Stomach (tissue), 19 donors: ENCODE measurements at places on chromosomes 13 and 19.

DNA sequence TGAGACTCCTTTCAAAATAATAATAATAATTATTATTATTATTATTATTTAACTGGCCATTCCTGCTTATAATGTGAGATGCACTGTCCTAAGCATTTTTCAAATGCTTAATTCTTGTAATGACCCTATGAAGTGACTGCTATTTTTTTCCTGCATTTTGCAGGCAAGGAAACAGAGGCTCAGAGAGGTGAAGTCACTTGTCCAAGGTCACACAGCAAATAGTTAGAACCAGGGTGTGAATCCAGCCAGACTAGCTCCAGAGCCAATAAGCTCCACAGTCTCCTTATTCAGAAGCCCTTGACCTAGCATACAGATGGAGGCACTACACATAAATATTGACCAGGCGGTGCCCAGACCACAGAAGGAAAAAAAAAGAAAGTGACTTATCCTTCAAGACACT lies 77.5 kb upstream of the CACNA1A start:
- H3K27ac ChIP-seq = no peak overlapping the region
- no peaks in the 10 kb centered on the region for H3K36me3 ChIP-seq
- DNase-seq = no peak
- H3K4me3 ChIP-seq = no peak overlapping the region
- H3K27me3 ChIP-seq = no peaks in the 10 kb centered on the region

DNA sequence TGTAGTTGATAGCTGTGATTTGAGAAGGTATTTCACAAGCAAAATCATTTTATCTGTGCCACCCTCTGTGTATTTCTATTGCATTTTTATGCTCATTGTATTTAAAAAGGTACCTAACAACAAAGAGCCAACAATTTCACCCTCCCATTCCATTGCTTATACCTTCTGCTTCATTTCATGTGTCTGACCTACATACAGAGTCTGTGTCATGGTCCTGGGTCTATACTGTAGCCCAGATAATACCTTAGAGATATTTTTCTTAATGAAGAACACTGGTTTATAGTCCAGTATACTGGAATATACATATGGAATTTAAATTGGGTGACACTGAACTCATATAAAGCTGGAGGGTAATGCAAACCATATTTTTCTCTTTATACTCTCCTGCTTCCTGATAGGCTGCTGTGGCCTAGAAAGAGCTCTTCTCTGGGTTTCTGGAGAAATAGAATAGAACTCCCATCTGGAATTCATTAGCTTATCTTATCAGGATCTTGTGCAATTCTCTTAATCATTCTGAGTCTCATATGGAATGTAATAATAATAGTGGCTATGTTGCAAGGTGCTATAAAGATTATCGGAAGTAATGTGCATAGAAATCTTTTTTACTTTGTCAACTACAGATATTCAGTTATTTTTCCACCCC lies 31.8 kb upstream of the SPART start:
- H3K27ac ChIP-seq = no peak overlapping the region
- DNase-seq = no peak
- no peak overlapping the region for H3K4me3 ChIP-seq
- no peaks in the 10 kb centered on the region for H3K27me3 ChIP-seq
- H3K4me1 ChIP-seq = no peaks in the 10 kb centered on the region

DNA sequence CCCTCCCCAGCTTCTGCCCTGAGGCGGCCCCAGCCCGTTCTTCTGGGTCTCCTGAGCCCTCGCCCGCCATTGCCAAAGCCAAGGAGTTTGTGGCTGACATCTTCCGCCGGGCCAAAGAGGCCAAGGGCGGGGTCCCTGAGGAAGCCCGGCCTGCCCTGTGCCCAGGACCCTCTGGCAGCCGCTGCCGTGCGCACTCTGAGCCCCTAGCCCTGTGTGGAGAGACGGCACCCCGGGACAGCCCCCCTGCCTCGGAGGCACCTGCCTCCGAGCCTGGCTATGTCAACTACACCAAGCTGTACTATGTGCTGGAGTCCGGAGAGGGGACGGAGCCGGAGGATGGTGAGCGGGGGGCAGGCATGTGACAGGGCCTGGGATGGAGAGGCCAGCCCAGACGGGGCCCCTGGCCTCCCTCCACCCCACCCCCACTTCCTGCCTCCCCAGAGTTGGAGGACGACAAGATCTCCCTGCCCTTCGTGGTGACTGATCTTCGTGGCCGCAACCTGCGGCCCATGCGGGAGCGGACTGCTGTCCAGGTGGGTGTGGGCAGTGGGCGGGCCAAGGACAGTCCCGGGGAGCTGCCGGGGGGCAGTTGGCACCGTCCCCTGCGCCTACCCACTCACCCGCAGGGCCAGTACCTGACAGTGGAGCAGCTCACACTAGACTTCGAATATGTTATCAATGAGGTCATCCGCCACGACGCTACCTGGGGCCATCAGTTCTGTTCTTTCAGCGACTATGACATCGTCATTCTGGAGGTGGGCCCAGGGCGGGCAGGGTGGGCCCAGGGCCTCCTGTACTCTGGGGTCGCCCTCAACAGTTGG lies 7.0 kb downstream of the DCAF15 start:
- peaks cover 63% of the 10 kb centered on the region for H3K36me3 ChIP-seq
- no peak for DNase-seq
- H3K27me3 ChIP-seq = no peaks in the 10 kb centered on the region

DNA sequence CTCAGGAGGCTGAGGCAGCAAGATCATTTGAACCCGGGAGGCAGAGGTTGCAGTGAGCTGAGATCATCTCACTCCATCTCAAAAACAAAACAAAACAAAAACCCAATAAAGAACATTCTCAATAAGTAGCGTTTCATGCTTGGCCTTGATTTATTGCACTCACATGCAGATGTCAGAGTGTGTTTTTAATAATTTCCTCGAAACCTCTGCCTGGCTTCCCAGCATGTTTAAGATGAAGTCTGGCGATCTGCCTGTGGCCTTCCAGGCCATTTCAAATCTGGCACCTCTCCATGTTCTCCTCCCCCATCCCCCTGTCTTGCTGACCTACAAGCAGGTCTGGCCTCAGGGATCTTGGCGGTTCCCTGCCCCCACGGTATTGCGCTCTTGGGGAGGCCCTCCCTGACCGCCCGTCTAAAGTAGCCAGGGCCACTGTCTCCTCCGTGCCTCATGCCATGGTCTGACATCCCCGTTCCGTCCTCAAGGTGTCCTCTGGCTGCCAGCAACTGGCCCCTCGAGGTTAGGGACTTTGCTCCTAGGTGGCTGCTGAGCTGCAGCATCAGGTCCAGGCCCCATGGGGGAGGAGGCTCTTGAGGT lies 1.6 kb downstream of the WDR88 start:
- H3K36me3 ChIP-seq = peaks cover 38% of the 10 kb centered on the region
- H3K4me1 ChIP-seq = no peaks in the 10 kb centered on the region
- no peak for DNase-seq
- H3K4me3 ChIP-seq = no peak overlapping the region

GRCh38 chr19:38739440-38740256 lies 4.6 kb downstream of the CAPN12 start:
- peaks cover 24% of the 10 kb centered on the region for H3K4me1 ChIP-seq
- no peak overlapping the region for H3K4me3 ChIP-seq
- H3K27ac ChIP-seq = no peak overlapping the region
- no peak for DNase-seq

DNA sequence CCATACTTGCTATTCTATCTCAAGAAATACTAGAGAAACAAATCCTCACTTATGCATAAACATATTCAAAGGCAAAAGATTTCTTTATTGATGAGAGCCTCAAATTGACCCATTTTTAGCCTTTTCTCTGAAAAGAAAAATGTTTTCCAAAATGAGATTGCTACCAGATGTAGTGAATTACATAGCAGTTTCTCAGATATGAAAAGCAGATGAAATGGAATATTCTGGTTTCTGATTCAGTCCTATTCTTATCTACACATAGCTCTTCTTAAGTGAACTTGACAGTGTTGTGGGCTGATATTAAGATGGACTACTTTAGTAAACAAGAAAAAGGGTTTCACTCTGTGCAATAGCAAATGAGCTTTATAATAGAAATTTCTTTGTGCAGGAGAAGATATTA lies 183.5 kb downstream of the DNAJC15 start:
- no peak overlapping the region for H3K4me3 ChIP-seq
- H3K36me3 ChIP-seq = no peaks in the 10 kb centered on the region
- no peak for DNase-seq

DNA sequence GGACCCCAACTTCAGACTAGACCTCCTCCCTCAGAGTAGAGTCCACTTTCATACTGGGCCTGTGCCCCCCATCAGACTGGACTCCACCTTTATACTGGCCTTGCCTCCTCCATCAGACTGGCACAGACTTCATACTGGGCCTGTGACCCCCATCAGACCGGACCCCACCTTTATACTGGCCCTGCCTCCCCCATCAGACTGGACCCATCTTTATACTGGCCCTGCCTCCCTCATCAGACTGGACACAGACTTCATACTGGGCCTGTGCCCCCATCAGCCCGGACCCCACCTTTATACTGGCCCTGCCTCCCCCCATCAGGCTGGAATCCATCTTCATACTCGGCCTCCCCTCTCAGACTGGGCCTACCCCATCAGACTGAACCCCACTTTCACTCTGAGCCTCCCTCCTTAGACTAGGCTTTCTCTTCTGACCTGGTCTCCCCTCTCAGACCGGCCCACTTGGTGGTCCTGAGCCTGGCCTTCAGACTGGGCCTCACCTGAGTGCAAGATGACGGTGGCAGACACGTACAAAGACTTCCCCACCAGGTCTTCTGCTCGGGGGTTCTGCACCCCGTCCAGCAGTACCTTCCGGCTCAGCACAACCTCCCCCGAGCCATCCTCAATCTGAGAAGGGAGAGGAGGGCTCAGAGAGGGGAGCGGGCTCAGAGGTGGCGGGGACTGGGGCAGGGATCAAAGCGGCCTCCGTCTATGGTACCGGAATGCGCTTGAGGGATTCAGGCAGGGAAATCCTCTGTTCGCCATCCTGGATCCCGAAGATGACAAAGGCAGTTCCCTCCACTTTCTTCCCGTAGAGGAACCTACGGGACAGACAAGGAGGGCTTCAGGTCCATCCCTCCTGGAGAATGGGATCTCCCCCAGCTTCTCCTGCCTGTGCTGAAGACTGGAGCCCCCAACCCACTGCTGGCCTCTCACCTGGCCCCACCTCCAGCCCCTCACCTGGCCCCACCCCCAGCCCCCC lies 7.5 kb downstream of the C3 start:
- H3K4me1 ChIP-seq = no peaks in the 10 kb centered on the region
- H3K27ac ChIP-seq = no peak overlapping the region
- no peaks in the 10 kb centered on the region for H3K36me3 ChIP-seq
- DNase-seq = no peak
- no peaks in the 10 kb centered on the region for H3K27me3 ChIP-seq

DNA sequence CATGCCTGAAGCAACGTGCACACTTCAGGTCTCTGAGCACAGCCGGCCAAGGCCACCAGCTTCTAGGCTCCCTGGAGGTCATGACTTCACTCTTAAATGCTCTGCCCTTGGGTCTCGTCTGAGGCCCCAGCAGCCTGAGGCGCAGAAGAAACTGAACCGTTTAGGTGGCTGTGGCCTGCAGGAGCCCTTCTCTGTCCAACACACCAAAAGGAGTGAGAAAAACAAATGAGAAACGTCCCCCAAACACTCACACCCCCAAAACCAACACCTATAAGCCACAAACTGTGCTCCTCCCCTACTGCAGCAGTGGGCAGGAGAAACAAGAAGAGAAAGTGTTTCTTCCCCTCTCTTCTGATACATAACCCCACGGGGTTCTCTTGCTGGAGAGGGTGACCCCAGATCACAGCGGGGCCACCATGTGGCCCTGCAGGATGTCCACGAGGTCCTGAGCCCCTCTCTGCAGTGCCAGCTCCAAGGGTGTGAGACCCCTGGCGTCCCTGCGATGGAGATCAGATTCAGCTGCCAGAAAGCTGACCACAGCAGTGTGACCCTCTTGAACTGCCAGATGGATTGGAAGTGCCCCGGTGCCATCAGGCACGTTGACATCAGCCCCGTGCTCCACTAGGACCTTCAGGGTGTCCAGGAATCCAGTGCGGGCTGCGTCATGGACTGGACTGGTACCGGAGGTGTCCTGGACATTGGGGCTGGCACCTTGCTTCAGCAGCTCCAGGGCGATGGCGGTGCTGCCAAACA lies 1.0 kb upstream of the KRI1 start:
- H3K27ac ChIP-seq = peak overlapping the region; percentile 92
- peaks cover 47% of the 10 kb centered on the region for H3K4me1 ChIP-seq
- no peaks in the 10 kb centered on the region for H3K27me3 ChIP-seq
- DNase-seq = peak; percentile 53
- H3K36me3 ChIP-seq = peaks cover 12% of the 10 kb centered on the region

GRCh38 chr13:110168999-110169933 lies 137.7 kb downstream of the COL4A1 start:
- no peak for DNase-seq
- H3K4me3 ChIP-seq = no peak overlapping the region
- H3K4me1 ChIP-seq = no peaks in the 10 kb centered on the region
- H3K36me3 ChIP-seq = peaks cover 20% of the 10 kb centered on the region

DNA sequence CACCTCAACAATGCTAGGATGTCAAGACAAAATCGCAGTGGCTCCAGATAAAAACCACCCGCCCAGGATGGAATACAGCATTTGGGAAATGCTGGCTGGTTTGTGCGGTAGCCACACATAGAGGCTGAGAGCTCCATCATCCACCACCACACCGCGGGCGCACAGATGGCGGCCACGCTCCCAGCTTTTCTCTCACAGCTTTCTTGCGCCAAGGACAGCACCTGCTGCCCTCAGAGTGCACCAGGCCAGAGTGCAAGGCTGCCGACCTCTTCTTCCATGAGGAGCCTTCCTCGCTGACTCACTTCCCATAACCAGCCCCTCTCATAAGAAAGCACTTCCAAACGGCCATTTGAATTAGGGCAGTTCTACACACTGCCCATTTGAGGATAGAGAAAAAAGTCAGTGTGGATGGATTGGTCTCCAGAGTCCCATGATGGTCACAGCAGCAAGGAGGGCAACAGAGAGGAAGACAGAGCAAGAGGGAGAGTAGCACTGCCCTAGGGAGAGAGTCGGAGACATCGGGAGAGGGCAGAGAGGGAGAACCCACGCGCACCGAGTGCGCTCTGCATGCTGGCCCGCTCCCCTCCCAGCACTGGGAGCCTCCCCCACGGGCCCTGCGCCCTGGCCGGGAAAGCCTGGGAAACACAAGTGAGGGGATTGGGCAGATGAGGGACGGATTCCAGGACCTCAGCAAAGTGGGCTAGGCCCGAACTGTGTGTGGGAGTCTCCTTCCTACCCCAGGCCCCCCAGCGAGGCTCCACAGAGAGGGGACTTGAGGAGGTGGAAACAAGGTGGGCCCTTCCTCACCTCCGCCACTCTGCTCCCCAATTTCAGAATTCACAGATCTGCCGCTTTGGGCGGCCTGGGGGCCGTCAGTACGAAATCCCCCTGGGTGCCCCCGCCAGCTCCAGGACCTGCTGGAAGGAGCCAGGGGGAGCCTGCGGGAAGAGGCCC lies 156.9 kb downstream of the USP12 start:
- DNase-seq = no peak
- no peak overlapping the region for H3K27ac ChIP-seq
- H3K36me3 ChIP-seq = no peaks in the 10 kb centered on the region

DNA sequence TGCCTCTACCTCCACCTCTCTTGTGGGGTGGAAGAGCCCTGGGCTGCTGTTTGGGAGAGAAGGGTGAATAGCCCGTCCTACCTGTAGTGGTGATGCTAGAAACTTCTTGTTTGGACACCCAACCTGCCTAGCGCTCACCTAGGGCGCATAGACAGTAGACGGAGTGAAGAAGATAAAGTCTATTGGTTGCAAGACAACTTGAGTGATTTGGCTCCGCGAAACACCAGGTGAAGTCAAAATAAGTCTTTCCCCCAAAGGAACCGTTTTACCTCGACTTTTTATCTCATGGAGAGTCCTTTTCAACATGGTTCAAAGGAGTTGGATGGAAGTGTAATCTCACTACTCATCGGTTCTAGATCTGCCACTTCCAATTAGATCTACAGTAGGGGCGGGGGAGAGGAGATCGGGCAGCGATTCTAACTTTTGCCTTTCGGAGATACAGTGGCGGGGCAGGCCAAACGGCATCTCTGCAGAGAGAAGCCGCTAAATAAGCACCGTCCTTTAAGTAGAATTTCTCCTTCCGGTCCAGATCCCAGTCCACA lies 694 bp upstream of the ZIC5 start:
- H3K4me3 ChIP-seq = no peak overlapping the region
- no peak overlapping the region for H3K27ac ChIP-seq
- H3K27me3 ChIP-seq = peaks cover 100% of the 10 kb centered on the region
